ENCODE measurements at places on chromosomes 13 and 19.

DNA sequence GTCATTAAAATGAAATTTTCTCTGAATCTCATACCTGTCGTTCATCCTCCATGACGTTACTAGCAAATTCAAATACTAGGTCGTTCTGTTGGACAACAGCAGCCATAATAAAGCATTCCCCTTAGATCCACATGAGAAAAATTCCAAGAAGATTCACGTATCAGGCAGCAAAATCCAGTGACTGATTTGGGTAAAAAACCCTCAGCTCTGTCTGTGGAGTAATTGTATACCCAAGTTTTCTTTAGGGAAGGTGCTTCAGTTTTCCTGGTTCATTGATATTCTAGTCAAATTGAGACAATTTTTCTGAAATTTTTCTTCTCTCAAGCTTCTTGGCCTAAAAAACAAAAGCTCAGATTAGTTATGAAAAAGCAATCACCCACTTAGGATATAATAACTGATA lies 37.2 kb downstream of the ELF1 start:
- no peak for DNase-seq

DNA sequence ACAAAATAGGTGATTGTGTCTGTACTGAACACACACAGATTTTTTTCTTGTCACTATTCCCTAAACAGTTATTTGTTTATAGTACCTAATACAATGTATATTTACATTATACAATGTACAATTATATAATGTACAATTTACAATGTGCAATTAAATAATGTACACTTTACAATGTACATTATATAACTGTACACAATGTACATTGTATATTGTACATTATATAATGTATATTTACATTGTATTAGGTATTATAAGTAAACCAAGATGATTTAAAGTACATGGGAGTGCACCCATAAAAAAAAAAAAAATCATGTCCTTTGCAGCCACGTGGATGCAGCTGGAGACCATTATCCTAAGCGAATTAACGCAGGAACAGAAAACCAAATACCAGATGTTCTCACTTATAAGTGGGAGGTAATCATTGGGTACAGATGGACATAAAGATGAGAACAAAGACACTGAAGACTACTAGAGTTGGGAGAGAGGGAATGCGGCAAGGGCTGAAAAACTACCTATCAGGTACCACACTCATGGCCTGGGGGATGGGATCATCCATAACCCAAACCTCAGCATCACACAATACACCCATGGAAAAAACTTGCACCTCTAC lies 68.1 kb downstream of the ABCC4 start:
- DNase-seq = no peak

DNA sequence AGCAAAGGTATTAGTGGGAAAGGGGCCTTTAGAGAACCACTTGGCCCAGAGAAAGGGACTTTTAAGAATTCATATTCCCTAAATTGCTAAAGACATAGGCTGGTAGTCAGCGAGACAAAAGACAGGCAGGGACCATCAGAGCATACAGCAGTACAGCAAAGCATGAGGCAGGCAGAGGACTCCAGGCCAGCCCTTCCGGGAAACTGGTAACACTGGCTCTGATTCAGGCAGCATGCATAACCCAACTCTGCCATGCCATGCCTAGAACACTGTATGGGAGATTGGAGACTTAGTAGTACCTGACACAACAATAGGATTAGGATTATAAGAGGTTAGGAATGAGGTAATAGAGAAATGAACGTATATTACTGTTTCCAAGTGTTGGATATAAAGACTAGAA lies 34.9 kb downstream of the CAB39L start:
- no peak for DNase-seq

DNA sequence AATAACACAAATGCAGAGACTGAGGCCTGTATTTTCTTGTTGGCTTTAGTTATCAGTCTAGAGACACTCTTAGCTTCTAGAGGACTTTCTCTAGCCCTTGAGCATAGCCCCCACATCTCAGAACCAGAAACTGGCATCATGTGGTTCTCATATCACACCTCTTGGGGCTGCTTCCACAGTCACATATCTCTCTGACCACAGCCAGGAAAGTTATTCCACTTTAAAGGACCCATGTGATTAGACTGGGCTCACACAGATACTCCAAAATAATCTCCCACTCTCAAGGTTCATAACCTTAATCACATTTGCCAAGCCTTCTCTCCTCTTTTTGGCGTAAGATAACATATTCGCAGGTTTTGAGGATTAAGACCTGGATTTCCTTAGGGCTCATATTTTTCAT lies 846.9 kb upstream of the MIR17HG start:
- no peak for DNase-seq

DNA sequence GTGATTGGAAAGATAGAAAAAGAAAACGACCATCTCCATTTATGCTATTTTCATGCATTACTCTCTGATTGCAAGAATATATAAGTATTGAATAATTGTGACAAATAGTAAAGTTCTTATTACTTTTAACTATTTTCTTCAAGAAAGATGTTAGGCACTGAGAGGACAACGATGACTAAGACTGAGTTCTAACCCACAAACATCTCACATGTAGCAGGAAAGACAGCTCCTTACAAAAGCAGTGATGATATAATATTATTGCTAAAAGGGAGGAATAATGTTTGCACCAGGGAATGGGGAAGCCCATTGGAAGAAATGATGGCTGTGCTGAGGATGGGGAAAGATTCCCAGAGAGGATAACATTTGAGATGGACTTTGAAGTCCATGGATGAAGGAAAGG lies 22.6 kb downstream of the RXFP2 start:
- DNase-seq = no peak

GRCh38 chr13:44927968-44928367 lies 61.3 kb downstream of the NUFIP1 start:
- DNase-seq = no peak

- peak; percentile 70 for DNase-seq
These were observed 6.2 kb downstream of the HRC start for GRCh38 chr19:49148784-49149651.

DNA sequence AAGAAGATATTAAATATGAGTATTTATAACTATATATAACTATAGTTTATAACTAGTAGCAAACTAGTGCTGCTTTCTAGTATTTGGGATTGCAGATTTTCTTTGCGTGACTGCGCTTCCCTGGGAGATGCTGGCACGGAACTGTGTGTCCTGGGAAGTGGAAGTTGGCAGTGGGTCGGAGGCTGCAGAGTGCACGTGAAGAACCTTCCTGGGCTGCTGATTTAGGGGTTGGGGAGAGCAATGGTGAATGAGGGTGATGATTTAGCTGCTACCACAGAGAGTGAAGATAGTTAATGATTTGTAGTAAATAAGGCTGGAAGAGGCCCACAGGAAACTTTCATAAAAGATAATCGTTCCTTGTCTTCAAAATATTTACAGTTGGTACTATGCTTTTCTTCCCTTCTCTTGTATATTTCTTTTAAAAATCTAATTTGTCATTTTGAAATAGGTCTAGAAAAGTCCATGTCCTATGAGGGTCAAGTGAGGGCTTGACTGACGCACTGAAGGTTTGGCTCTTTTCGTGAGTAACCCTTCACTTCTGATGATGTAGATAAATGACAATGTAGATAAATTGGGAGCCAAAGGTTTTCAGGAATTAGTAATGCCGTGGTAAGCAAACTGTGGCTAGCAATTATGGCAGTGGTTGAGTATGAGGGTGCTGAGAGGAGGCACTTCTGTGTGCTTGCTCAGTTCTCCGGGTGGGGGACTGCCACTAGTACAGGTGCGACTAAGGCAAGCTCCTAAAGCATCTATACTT lies 3.0 kb upstream of the NAA16 start:
- DNase-seq = no peak

- DNase-seq = no peak
These were observed 63.6 kb downstream of the RGCC start for GRCh38 chr13:41520660-41521630.

DNA sequence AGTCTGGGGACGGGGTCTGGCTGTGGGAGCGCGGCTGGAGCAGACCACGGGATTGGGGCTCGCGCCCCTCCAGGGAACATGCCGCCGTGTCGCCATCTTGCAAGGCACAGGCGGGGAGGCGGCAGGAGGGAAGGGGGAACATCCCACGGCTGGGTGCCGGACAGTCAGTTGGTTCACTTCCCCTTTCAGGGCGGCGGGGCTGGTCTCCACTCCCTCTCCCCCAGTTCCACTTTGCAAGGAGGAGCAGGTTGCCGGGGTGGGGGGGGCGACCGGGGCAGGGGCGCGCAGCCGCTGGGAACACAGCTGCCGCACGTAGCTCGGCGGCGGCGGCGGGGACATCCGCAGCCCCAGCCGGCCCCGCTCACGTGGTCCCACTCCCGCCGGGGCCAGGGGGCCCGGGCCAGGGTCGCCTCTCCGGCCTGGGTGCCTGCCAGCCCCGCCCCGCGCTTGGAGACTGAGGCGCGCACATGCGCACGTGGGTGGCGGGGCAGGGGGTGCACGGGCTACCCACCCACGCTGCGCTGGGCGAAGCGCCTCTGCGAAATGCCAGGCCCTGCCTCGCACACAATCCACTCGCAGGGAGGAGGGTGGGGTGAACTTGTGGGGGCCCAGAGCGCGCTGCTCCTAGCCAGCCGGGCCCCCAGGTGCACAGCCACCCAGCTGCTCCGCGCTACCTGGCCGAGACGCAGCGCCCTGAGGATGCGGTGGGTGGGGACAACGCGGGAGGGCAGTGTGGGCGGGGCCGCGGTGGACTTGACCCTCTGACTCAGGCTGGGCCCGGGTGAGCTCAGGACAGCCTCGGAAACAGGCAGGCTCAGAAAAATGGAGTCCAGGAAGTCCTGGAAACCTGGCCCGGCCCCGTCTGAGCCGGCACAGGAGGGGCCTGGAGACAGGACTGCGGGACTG lies 6.4 kb downstream of the KLF16 start:
- peak; percentile 88 for DNase-seq

DNA sequence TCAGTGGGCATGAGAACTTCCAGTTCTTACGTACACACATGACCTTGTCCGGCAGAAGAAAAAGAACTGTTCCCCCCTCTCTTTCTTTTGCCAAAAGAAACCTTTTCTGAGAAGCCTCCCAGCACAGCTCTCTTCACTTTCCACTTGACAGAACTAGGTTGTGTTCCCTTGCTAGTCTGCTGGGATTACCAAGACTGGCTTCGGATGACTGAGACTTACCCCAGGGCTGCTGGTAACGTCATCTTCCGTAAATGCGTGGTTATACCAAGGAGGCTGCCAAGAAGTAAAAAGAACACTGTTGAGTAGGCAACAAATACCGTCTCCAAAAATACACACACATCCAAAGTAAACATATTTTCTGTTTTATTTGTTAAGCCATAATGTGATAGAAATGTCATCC lies 908.2 kb downstream of the EFNB2 start:
- DNase-seq = no peak

DNA sequence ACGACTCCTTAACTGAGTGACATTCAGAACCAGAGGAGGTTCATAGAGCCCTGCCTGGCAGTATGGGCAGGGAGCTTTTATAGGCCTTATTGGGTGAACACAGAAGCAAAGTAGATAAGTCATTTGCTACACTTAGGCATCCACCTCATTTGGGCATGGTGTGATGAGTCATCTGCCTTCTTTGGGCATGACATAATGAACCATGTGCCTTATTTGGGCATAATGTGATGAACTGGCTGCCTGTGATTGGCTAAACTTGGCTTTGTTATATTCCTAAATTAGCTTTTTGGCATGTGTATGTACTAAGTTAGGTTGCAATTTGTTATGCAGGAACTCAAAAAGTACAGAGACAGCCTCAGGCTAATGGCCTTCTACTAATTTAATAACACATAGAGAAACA lies 2210.2 kb upstream of the PCDH20 start:
- DNase-seq = no peak

DNA sequence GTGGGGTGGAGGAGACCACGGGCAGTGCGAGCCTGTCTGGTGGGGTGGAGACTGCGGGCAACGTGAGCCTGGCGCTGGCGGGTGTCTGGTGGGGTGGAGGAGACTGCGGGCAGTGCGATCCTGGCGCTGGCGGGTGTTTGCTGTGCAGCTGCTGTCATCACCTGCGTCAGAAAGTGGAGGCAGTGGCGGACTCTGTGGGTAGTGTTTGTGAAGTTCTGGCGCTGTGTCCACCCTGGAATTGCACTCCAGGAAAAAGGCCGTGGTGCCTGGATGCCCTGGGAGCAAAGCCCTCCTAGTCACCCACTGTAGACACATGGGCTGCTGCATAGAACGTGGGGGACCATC lies 6.2 kb downstream of the TEX29 start:
- DNase-seq = no peak

- no peak for DNase-seq
These were observed 97.3 kb upstream of the SOX1 start for GRCh38 chr13:111969551-111970135.

GRCh38 chr13:111177081-111177711 lies 62.1 kb downstream of the ARHGEF7 start:
- no peak for DNase-seq

DNA sequence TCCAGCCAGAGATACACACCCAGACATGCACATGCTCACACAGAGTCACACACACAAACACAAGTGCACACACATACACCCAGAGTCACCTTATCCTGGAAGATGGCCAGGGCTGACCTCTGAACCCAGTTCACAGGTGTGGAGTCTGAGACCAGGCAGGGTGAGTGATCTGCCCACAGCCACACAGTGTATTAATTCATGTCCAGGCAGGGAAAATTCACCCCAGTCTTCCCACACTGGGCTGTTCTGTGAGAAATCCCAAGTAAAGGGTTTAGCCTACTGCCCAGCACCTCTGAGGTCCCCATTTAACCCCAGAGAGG lies 2.0 kb downstream of the POU2F2 start:
- no peak for DNase-seq

GRCh38 chr13:28014301-28014700 lies 25.8 kb upstream of the URAD start:
- DNase-seq = no peak

GRCh38 chr19:18401580-18402112 lies 4.2 kb upstream of the LRRC25 start:
- no peak for DNase-seq

DNA sequence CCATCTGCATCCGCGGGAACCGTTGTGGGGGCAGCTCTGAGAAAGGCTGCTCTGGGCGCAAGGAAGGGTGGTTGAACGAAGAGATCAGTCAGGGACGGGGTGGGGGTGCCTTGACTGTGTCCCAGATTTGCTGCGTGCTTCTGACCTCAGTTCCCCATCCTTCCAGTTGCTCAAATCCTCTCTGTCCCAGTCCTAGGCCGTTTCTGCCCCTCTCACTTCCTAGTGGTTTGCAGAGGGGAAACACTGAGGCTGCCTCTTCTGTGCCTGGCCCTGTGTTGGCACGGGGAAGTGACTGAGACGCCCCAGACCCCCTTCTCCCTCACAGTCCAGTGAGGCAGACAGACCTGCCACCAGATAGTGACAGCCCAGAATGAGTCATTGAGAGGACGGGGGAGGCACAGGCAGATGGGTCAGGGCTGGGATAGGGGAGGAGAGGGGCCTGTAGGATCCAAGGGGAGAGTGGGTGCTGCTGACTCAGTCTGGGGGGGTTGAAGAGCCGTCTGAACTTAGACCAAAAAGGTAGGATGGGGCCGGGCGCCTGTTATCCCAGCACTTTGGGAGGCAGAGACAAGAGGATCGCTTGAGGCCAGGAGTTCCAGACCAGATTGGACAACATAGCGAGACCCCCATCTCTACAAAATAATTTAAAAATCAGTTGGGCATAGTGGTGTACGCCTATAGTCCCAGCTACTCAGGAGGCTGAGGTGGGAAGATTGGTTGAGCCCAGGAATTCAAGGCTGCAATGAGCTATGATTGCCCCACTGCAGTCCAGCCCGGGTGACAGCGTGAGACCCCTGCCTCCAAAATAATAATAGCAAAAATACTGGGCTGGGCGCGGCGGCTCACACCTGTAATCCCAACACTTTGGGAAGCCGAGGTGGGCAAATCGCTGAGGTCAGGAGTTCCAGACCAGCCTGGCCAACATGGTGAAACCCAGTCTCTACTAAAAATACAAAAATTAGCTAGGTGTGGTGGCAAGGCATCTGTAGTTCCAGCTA lies 26.5 kb downstream of the NUMBL start:
- DNase-seq = no peak

- no peak for DNase-seq
These were observed 1297.4 kb upstream of the MIR17HG start for GRCh38 chr13:90049989-90050671.

Data from GM12892 (cell line).